ENCODE measurements at places on chromosomes 13 and 19. TPM values are rescaled to one million over a fixed set of nuclear protein-coding genes. Genes with fewer than 3 reads are reported as not detected.

The MAP4K1 gene
- total RNA-seq = 1.2 TPM

The ATP8B3 gene
- total RNA-seq = 5.9 TPM

The TEKTIP1 gene
- total RNA-seq = 1.4 TPM

The TJP3 gene
- total RNA-seq = 84.8 TPM

The MBD3L3 gene
- total RNA-seq = not detected

Data from Calu3 (cell line).